Stimulated activated CD4-positive, alpha-beta T cell treated with anti-CD3 and anti-CD28 coated beads, Interleukin-4, amount 100 ng/mL, for 1 hour (primary cell): ENCODE measurements at places on chromosomes 7 and 10.

- DNase-seq: no peak
These were observed 48.9 kb downstream of the AKR1D1 start for GRCh38 chr7:138125119-138125518.

DNA sequence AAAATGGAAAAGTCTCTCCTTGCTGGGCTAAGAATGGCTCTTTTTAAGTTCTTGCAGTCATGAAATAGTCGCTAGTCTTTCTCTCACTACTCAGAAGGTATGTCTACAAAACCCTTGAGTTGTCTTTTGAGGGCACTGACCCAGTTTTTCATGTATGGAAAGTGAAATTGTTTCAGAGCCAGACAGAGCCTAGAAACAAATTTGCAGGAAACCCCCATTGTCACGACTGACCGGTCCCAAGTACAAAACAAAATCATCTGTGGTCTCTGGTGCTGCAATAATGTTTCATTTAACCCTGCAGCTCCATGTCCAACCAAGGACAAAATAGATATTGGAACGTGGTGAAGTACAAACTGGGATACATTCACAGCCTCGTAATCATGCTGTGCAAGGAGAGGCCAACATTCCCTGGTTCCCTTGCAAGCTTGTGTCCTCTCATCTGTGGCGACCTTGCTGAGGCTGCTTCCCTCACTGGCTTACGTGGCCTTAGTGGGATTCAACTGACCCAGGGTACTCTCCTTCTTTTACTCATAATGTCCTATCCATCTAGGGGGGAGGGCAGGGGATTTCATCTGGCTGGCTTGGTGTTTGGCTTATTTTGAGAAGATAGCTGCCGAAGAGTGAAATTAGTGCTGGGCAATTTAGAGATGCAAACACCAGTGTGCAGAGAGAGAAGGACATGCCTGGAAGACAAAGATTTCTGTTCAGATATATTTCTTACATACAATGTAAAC is 172.5 kb downstream of the IPMK start:
- no peak for DNase-seq

DNA sequence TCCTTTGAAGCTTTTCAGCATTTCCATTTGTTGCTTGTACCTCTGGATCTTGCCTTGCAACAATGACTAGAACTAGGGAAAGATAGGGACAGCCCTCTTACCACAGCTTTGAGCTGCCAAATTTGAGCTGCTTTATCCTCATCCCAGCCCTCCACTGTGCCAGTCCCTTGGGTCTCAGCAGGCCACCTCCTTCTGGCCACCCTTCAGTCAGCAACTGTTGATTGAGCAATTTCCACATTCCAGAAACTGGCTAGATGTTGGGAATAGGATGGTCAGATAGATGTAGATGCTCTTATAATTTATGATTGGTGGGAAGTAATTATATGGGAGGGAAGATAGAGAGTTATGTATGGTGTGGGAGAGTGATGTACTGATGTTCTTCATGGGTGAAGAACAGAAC is 100.1 kb downstream of the ST7 start:
- no peak for DNase-seq

GRCh38 chr10:61139592-61139953 is 195.6 kb upstream of the RHOBTB1 start:
- DNase-seq: no peak

DNA sequence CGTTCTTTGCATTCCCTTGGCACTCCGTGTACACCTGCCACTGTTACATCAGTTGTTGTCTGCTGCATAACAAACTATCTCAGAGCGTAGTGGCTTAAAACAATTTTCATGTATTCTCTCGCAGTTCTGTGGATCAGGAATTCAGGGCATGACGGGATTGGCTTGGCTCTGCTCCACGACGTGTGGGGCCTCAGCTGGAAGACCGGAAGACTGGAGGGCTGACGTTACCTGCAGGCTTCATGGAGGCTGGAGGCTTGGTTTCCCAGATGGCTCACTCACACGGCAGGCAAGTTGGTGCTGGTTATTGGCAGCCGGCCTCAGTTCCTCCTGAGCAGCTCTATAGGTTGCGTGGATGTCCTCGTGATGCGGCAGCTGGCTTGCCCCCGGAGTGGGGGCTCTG is 25.5 kb downstream of the NYAP1 start:
- DNase-seq: no peak

GRCh38 chr7:157009170-157009777 is 1.2 kb downstream of the MNX1 start:
- no peak for DNase-seq

GRCh38 chr10:119550827-119551226 is 8.3 kb upstream of the RGS10 start:
- no peak for DNase-seq

- no peak for DNase-seq
These were observed 132.0 kb upstream of the FOXK1 start for GRCh38 chr7:4550117-4550516.

DNA sequence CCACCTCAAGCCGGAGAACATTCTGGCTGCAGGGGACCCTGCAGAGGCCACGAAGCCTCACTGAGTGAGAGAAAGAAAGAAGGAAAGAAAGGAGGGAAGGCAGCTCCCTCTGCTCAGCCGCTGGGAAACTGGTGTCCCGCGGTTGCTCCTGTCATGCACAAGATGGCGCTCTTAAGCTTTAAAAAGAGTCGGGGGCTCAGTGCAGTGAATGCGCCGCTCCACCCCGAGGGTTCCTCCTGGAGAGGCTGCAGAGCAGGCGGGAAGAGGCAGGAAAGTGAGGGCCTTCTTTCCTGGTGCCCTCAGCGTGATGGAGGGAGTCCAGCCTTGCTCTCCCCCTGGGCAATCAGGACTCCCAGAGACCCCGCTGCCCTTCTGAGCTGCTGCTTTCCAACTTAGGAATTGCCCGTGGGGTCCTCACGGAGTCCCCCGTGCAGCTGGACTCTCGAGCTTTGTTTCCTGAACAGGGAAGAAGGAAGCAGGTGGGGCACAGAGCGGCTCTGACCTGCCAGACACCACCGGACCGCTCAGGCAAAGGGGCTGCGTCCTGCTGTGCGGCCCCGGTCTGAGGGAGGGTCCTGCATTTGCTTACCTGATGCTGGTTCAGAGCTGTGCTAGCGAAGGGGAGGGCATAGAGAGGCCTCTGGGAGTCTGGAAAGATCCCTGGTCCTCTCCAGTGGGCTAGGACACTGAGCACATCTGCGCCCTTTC is 141.9 kb upstream of the MKI67 start:
- DNase-seq: no peak

DNA sequence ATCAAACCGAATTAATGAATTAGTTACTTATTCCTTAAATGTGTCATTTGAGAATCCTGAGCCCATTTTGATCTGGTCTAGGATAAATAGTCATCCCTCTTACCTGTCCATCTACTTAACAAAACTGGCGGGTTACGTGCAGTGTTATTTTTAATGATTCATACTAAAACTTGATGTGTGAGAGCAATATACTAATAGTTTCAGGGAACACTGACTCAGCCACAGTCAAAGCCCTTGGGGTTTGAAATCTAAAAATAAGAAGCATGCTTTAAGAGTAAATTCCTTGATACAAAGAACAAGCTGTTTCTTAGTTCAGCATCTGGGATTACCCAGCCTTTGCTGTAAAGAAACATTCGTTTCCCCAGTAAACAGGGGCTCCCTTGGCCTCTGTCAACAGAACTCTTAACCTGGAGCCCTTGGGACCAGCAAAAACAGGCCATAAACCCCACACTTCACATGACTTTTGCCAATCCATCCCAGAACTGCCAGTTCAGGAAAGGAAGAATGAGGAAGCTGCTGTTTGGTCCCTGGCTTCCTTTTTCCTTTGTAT is 370.6 kb upstream of the IGFBP3 start:
- no peak for DNase-seq

GRCh38 chr7:144529269-144529926 is 125.9 kb upstream of the NOBOX start:
- DNase-seq: no peak

DNA sequence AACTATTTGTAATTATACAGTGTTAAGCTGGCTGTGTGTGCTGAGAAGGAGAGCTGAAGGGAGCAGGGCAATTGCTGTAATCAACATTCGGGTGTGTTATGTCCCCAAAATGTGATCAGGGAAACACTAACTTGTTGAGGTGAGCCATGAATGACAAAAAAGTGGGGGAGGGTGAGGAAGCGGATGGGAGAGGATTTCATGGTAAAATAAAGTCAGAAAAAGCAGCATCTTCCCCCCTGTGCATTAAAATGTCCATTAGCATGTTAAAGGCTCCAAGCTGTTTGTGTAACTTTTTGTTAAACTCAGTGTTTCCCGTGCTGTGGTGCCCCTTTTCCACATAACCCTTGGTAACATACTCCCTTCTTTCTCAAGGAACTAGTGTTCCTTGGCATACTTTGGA is 84.9 kb downstream of the ARID5B start:
- no peak for DNase-seq

GRCh38 chr7:130919316-130920103 is 185.5 kb upstream of the KLF14 start:
- DNase-seq: no peak

DNA sequence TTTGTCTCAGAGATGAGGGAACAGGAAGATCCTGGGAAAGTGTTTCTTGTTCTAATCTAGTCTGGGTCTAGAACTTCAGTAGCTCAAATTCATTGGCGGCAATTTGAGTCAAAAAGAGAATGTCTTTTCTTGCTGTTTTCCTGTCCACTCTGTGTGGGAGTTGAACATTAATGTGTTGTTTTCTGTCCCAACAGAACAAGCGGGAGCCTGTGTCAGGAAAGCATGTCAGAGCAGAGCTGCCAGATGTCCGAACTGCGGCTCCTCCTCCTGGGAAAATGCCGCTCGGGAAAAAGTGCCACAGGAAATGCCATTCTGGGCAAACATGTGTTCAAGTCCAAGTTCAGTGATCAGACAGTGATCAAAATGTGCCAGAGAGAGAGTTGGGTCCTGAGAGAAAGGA is 16.0 kb downstream of the GIMAP8 start:
- no peak for DNase-seq

DNA sequence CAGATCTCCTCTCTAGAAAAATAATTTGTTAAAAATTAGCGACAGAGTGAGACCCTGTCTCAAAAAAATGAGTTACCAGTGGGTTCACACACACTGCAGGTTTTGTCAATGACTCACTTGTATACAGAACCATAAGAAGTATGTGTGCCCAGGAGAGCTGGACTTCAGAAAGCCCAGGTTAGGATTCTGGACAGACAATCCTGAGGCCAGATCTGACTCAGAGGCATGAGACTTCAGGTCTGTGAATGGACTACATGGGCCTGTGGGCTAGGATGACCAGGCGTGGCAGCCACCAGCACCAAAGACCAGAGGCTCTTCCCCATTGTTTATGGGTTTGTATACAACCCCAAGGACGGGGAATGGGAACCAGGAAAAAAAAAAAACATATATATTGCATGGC is 9.3 kb upstream of the ZNF438 start:
- no peak for DNase-seq

DNA sequence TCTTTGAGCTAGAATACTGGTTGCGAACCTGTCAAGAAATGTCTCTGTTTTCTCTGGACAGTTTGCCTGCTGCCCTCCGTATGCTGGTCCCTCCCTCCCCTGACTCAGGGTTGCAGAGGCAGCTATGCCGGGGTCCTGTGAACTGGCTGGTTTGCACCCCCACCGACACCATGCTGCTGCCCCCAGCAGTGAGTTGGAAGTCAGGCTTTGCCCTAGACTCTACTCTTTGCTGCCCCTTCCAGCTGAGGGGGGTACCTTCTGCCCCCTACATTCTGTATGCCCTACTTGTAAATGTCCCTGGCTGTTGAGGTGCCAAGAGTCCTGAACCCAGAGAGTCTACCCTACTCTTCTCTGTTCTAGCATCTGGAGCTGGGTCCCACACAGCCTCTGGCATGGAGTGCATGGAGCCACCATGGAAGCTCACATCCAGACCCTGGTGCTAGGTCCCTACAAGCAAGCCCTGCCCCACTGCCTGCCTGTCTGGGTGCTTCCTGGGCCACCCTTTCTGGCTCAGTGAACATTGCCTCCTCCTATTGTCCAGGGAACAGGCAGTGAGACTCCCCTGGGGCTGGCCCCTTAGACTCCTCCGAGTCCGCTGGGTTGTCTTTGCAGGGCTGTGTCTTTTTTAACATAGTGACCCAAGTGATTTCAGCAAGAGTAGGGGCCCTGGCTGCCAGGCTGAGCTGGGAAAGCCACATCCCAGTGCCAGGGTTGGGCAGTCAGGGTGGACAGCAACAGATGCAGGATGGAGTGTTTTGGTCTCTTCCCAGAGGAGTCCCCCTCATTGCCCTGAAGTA is 138.9 kb downstream of the ADCY1 start:
- DNase-seq: no peak

DNA sequence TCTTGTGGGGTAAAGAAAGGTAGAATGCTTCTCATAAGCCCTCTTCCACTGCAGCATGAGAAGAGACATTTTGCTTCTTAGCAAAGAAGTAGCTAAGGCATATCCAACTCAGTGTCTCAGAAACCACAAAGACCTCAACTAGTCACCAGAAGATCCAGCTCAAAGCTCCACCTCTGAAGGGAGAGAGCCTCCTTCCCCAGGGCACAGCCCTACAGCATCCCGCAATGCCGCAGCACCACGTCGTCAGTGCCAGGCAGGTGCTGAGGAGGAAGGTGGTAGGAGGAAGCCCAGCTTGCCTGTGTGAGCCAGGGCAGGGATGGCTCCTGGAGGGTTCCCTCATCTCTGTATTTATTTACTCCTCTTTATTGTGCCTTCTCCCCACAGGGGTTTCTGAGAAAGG is 385.6 kb upstream of the NPVF start:
- no peak for DNase-seq

DNA sequence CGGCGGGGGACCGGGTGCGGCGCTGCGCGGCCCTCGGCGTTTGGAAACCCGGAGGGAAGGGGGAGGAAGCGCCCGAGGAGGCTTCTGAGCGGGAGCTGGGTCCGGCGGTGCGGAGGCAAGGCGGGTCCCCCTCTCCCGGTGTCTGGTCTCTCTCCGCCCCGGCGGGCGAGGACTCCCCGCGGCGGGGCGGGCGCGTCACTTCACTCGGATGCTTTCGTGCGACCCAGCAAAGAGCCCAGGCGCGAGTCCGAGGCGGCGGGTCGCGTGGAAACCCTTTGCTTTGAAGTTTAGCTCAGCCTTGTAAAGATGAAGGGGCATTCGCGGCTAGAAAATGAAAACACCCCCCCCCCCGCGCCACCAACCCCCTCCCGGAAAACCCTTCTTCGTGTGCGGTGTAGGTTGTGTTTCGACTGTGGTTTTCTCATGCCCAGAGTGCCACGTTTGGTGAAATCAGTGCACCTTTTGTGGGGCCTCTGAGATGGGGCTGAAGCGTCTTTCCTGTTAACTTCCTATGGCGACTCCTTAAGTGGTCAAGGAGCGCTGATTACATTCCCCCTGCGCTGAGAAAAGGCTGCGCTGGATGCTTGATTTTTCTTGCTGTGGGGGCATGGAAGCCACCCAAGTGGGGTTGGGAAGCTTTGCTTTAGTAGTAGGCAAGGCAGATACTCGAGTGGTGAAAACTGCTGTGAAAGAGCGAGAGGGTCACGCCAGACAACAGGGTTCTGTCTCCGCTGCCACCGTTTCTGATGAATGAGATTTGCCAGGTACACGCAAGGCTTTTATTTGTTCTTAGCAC is 876 bp downstream of the GNAI1 start:
- DNase-seq: peak; percentile 10
